ENCODE measurements at places on chromosomes 5 and 9. TPM values are rescaled to one million over a fixed set of nuclear protein-coding genes. Genes with fewer than 3 reads are reported as not detected.

The GGTA1 gene
- total RNA-seq = 18.4 TPM

The TAF11L13 gene
- not detected for total RNA-seq

The SAXO1 gene
- total RNA-seq = not detected

The FOXD4L3 gene
- total RNA-seq = 0.49 TPM

The UGCG gene
- 33.1 TPM for total RNA-seq

The AGXT2 gene
- not detected for total RNA-seq

The PDLIM7 gene
- 118 TPM for total RNA-seq

The RNF180 gene
- 14.0 TPM for total RNA-seq

The ADAMTS12 gene
- 7.6 TPM for total RNA-seq

DNA sequence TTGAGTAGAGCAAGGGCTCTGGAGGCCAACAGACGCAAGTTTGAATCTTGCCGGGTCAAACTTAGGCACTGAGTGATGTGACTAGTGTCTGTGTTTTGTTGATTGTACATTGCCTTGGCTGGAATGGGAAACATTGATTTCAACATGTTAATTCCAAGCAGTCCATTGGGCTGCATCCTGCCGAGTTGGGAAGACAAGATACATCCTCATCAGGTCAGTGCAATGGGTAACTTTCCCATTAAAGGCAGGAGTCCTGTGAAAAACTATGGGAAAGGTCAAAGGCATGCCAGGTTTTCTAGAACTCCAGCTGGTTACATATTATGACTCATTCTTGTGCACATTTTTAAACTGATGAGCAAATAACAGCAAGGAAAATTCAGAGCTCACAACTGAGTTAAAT, 126.5 kb upstream of the ABCA1 start:
- no peak for DNase-seq
- H3K4me3 ChIP-seq = no peak overlapping the region
- no peaks in the 10 kb centered on the region for H3K27me3 ChIP-seq
- no peak overlapping the region for H3K27ac ChIP-seq
- H3K36me3 ChIP-seq = no peaks in the 10 kb centered on the region
- H3K4me1 ChIP-seq = no peaks in the 10 kb centered on the region

DNA sequence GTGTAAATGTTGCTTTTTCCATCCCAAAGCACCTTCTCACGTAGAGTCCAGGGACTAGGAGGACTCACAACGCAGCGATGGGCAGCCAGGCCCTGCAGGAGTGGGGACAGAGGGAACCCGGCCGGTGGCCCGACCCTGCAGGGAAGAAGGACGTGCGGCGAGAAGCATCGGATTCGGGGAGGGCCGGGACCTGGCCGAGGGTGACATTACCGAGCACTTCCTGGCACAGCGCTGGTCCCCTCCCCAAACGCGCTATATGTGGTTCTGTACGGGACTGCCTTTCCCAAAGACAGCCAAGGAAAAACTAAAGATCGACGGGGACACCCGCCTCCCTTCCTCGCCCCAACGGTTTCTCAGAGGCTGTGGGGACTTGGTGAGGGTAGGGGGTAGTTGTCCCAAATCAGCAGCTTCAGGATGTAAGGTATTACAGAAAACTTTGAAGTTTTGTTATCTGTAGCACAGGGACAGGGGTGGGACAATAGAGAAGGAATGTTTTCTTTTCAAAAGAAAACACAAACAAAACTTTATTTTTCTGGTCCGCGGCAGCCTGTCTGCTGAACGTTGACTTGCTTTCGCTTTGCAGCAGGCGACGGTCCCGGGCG, 887 bp upstream of the MAP3K1 start:
- peak overlapping the region; percentile 97 for H3K27ac ChIP-seq
- no peaks in the 10 kb centered on the region for H3K27me3 ChIP-seq
- H3K36me3 ChIP-seq = no peaks in the 10 kb centered on the region
- peak overlapping the region; percentile 92 for H3K4me3 ChIP-seq

GRCh38 chr9:134551644-134552348, 89.8 kb upstream of the COL5A1 start:
- no peaks in the 10 kb centered on the region for H3K27me3 ChIP-seq
- peak overlapping the region; percentile 74 for H3K27ac ChIP-seq
- no peak for DNase-seq
- H3K4me3 ChIP-seq = no peak overlapping the region

- H3K27ac ChIP-seq = no peak overlapping the region
- H3K36me3 ChIP-seq = no peaks in the 10 kb centered on the region
- H3K4me3 ChIP-seq = no peak overlapping the region
- DNase-seq = no peak
Measured at GRCh38 chr5:115514220-115514619, 30.4 kb downstream of the FEM1C start.

DNA sequence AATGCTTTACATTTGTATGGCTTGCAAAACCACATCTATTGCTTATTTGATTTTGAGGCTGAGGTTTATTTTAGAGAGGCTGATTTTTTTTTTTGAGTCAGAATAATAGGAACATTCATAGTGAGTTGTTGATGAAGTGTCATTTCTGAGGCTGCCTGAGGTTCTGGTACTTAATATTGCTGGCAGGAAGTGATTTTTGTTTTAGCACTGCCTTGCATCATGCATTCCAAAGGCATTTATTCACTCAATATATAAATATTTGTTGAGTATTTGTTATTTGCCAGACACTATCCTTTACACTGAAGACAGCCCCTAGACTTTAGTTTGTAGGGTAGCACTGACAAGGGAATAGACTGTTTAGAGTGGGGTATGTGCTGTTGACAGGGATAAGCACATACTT, 2.7 kb downstream of the RNF20 start:
- peaks cover 30% of the 10 kb centered on the region for H3K36me3 ChIP-seq
- no peak overlapping the region for H3K27ac ChIP-seq
- H3K4me3 ChIP-seq = no peak overlapping the region

GRCh38 chr9:219670-220365, 5.2 kb downstream of the DOCK8 start:
- H3K27ac ChIP-seq = no peak overlapping the region
- no peaks in the 10 kb centered on the region for H3K36me3 ChIP-seq
- no peak for DNase-seq
- no peaks in the 10 kb centered on the region for H3K27me3 ChIP-seq

GRCh38 chr5:60649288-60649917, 50.6 kb downstream of the DEPDC1B start:
- H3K4me1 ChIP-seq = no peaks in the 10 kb centered on the region
- H3K27ac ChIP-seq = no peak overlapping the region
- no peaks in the 10 kb centered on the region for H3K36me3 ChIP-seq

GRCh38 chr9:130100681-130101080, 47.0 kb downstream of the GPR107 start:
- H3K36me3 ChIP-seq = no peaks in the 10 kb centered on the region
- no peaks in the 10 kb centered on the region for H3K4me1 ChIP-seq
- H3K4me3 ChIP-seq = no peak overlapping the region
- DNase-seq = no peak

GRCh38 chr5:59301727-59302126, 591.8 kb downstream of the PDE4D start:
- no peak for DNase-seq
- H3K4me1 ChIP-seq = no peaks in the 10 kb centered on the region
- H3K4me3 ChIP-seq = no peak overlapping the region
- no peaks in the 10 kb centered on the region for H3K27me3 ChIP-seq
- H3K36me3 ChIP-seq = no peaks in the 10 kb centered on the region
- no peak overlapping the region for H3K27ac ChIP-seq

DNA sequence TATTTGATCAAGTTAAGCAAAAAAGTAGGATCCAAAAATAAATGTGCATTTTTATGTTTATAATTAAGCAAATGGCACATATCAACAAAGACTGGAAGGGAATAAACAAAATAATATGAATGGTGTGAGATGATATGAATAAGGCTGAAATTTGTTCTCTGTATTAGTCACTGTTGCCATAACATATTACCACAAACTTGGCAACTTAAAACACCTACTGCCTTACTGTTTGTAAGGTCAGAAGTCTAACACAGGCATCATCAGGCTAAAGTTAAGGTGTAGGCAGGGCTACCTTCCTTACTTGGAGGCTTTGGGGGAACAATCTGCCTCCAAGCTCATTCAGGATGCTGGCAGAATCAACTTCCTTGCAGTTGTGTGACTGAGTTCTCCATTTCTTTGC, 19.3 kb downstream of the PGGT1B start:
- H3K4me3 ChIP-seq = no peak overlapping the region
- peaks cover 18% of the 10 kb centered on the region for H3K4me1 ChIP-seq
- no peaks in the 10 kb centered on the region for H3K36me3 ChIP-seq
- DNase-seq = no peak

DNA sequence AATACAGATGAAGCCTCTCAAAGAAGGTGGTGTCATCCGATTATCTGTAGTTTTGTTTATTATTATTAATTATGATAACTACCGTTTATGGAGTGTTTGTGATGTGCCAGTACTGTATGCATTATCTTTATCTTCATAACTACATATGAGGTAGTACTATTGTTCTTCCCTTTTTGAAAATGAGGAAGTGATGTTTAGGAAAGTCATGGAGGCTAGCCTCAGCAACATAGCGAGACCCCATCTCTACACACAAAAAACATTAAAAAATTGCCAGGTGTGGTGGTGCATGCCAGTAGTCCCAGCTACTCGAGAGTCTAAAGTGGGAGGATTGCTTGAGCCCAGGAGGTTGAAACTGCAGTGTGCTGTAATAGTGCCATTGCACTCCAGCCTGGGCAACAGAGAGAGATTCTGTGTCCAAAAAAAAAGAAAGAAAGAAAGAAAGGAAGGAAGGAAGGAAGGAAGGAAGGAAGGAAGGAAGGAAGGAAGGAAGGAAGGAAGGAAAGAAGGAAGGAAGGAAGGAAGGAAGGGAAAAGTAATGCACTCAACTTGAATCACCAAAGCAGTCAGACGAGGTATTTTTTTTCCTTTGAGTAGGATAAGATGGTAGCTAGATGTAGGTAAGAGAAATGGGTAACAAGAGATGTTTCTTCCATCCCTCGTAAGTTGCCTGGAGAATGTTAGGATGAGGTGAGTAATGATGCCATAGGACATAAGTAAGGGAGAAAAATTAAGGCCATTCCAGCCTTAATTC, 47.8 kb downstream of the PAM start:
- no peaks in the 10 kb centered on the region for H3K27me3 ChIP-seq
- no peaks in the 10 kb centered on the region for H3K36me3 ChIP-seq
- H3K27ac ChIP-seq = no peak overlapping the region
- H3K4me1 ChIP-seq = peaks cover 20% of the 10 kb centered on the region
- DNase-seq = no peak

DNA sequence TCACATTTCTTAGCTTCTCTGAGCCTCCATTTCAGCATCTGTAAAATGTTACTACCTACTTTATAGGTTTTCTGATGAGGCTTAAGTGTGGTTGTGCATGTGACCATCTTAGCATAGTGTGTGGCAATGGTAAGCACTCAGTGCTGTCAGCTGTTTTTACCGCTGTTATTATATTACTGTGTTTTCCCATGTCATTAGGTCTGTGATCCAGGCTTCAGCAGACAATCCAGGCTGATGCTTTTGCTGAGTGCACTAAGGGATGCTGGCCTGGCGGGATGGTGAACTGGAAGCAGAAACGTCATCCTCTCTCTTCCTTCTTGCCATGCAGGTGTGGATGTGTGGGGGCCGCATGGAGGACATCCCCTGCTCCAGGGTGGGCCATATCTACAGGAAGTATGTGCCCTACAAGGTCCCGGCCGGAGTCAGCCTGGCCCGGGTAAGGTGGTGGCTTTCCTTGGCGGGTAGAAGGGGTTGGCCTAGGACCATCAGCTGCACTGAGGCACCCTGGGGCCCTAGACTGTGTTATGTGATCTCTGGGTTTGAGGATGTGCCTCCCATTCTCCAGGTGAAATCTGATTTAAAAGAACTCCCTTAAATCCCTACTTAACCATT, 41.9 kb upstream of the SAP30L start:
- H3K27me3 ChIP-seq = no peaks in the 10 kb centered on the region
- no peaks in the 10 kb centered on the region for H3K36me3 ChIP-seq
- H3K4me1 ChIP-seq = peaks cover 9% of the 10 kb centered on the region

- H3K4me3 ChIP-seq = no peak overlapping the region
- no peaks in the 10 kb centered on the region for H3K36me3 ChIP-seq
- DNase-seq = no peak
- no peaks in the 10 kb centered on the region for H3K4me1 ChIP-seq
- H3K27ac ChIP-seq = no peak overlapping the region
- no peaks in the 10 kb centered on the region for H3K27me3 ChIP-seq
Measured at GRCh38 chr9:71271602-71272001, 150.2 kb upstream of the TRPM3 start.

GRCh38 chr5:79011869-79012268, 26.8 kb upstream of the ARSB start:
- DNase-seq = no peak
- no peak overlapping the region for H3K27ac ChIP-seq
- no peaks in the 10 kb centered on the region for H3K4me1 ChIP-seq
- no peaks in the 10 kb centered on the region for H3K36me3 ChIP-seq
- no peak overlapping the region for H3K4me3 ChIP-seq

GRCh38 chr9:106423575-106423974, 439.4 kb upstream of the ZNF462 start:
- H3K27me3 ChIP-seq = no peaks in the 10 kb centered on the region
- no peak overlapping the region for H3K27ac ChIP-seq
- no peak overlapping the region for H3K4me3 ChIP-seq
- no peaks in the 10 kb centered on the region for H3K4me1 ChIP-seq
- DNase-seq = no peak
- H3K36me3 ChIP-seq = no peaks in the 10 kb centered on the region

DNA sequence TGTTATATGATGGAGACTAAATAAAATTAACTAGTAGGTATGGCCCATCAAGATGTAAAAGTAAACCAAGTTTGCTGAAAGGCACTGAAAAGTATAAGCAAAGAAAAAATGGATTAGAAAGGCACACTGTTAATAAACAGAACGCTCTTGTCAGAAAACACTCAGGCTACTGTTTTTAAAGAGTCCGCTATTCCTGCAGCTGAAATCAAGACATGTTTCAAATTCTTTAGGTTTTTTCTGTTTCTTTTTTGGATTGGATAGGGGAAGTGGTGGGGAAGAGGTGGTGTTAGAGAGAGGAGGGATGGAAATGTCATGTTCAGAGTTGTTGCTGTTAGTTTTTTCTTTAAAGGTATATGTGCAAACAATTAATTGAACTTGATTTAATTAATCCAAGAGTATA, 17.5 kb downstream of the OSTF1 start:
- no peaks in the 10 kb centered on the region for H3K36me3 ChIP-seq
- H3K27ac ChIP-seq = no peak overlapping the region
- DNase-seq = no peak
- H3K4me1 ChIP-seq = peaks cover 33% of the 10 kb centered on the region
- H3K4me3 ChIP-seq = no peak overlapping the region

DNA sequence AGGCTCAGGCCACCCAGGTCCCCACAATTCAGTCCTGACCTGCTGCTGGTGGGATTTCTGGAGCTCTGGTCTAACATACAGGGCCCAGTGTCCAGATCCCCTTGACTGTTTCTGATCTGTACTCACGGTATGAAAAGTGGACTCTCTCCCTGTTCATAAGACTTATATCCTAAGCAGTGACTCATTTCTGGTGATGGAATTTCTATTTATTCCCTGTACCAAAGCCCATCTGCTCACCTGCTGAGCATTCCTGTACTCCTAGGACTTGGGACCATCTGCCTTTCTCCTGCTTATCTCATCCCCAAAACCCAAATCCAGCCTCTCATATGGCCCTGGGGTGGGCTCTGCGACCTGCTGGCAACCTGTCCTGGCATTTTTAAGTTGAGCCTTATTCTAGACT, 86.6 kb downstream of the APBA1 start:
- no peaks in the 10 kb centered on the region for H3K4me1 ChIP-seq
- no peak overlapping the region for H3K4me3 ChIP-seq
- H3K36me3 ChIP-seq = no peaks in the 10 kb centered on the region
- H3K27ac ChIP-seq = no peak overlapping the region
- no peak for DNase-seq

- H3K27ac ChIP-seq = peak overlapping the region; percentile 36
- H3K27me3 ChIP-seq = no peaks in the 10 kb centered on the region
- no peak overlapping the region for H3K4me3 ChIP-seq
- H3K36me3 ChIP-seq = peaks cover 23% of the 10 kb centered on the region
- DNase-seq = no peak
Measured at GRCh38 chr5:149615976-149616375, 34.7 kb downstream of the ARHGEF37 start.

- H3K27ac ChIP-seq = no peak overlapping the region
- H3K27me3 ChIP-seq = no peaks in the 10 kb centered on the region
- no peaks in the 10 kb centered on the region for H3K4me1 ChIP-seq
- no peak for DNase-seq
Measured at GRCh38 chr5:179467441-179467840, 82.9 kb upstream of the RUFY1 start.

Measured in vagina (tissue), 2 donors.